Activated gamma-delta T cell (primary cell): ENCODE measurements at places on chromosomes 3 and 15.
A peak's percentile ranks its signal among the peaks of the same experiment; 100 is the strongest.

DNA sequence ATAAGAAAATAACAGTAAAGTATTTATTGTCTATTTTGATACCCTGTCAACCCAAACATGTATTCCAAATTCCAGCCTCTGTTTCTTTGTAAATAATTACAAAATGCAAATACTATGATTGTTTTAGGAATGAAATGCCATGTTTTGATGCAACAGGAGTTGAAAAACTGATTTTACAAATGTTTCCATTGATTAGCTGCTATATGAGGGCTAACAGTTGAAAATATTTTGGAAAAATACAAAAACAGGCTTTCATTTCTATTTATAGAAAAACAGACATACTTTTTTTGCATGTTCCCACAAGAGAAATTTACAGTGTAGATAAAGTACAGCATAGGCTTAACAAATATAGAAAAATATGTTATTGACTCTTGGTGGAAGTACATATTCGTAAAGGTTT, 20.0 kb downstream of the MBNL1 start:
- no peak for DNase-seq

DNA sequence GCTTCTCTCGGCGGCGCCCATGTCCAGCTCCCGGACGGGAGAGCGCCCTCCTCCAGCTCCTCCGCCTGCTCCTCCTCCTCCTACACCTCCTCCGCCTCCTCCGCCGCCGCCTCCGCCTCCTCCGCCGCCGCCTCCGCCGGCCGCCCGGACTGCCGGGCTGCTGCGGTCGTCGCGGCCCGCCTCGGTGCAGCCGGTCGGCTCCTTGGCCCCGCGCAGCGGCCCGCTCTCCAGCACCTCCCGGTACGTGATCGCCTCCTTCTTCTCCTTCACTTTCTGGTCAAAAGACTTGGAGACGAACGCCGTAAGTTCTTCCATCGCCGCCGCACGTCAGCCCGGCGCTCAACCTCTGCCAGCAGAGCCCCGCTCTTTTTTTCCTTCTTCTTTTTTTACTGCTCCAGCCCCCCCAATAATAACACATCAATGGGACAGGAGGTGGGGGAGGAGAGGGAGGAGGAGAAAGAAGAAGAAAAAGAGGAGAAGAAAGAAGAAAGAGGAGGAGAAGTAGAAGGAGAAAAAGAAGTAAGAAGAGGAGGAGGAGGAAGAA, 438 bp downstream of the SHOX2 start:
- peak; percentile 16 for DNase-seq

- no peak for DNase-seq
These were observed 366.8 kb upstream of the GBE1 start for GRCh38 chr3:82128271-82128670.

DNA sequence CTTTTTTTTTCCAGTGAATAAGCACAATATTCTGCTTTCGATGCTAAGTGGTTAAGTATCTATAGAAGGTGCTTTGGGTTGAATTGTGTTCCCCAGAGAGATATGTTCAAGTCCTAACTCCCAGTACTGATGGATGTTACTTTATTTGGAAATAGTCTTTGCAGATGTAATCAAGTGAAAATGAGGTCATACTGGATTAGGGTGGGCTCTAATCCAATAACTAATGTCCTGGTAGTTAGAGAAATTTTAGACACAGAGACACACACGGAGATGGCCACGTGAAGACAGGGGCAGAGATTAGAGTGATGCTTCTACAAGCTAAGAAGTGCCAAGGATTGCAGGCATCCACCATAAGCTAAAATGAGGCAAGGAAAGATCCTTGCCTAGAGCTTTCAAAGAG, 662.3 kb downstream of the NAALADL2 start:
- no peak for DNase-seq

DNA sequence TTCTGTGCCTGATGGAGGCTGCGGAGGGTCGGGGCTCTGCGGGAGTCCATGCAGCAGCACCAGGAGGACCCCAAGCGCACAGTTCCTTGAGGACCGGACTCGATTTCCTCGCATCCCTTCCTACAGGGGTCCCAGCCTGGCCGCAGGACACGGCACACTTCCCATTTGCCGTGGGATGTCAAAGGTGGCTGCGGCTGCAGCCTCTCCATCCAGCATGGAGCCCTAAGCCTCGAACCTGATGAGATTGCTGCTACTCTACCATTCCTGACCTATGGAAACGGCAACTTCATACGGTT, 40.6 kb downstream of the RGMA start:
- DNase-seq, result no peak

- no peak for DNase-seq
These were observed 17.2 kb downstream of the CCDC80 start for GRCh38 chr3:112623717-112624116.

- no peak for DNase-seq
These were observed 103.0 kb downstream of the P3H2 start for GRCh38 chr3:190017521-190018288.

DNA sequence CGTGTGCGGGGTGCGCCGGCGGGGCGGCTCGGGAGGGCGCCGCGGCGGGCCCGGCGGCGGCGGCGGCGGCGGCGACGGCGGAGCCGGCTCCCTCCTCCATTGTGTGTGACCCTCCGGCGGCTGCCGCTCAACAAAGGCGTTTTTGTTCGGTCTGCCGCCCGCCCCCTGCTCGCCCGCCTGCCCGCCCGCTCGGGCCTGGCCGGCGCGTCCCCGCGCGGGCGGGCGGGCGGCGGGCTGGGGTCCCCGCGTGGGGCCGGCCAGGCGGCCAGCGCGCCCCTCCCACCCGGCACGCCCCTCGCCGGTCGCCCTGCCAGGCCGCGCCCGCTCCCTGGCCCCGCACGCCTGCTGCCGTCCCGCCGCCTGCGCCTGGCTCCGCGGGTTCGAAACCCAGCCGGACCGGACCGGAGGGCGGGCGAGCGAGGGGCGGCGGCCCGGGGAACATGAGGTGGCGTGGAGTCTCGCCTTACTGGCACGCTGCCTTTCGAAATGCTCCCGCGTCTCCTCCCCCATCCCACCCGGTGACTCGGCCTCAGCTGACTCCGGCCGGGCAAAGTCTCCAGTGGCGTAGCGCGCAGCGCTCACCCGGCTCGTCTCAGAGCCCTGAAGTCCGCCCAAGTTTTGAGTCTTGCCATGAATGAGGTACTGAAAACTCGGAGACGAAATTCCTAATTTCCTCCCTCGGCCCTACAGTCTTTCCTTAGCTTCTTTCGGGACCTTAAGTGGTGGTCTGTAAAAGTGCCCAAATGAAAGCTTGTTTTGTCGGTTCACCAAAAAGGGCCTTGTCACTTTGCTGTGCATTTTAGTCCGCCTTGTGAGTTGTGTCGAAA, 588 bp downstream of the MAPK6 start:
- peak; percentile 58 for DNase-seq

DNA sequence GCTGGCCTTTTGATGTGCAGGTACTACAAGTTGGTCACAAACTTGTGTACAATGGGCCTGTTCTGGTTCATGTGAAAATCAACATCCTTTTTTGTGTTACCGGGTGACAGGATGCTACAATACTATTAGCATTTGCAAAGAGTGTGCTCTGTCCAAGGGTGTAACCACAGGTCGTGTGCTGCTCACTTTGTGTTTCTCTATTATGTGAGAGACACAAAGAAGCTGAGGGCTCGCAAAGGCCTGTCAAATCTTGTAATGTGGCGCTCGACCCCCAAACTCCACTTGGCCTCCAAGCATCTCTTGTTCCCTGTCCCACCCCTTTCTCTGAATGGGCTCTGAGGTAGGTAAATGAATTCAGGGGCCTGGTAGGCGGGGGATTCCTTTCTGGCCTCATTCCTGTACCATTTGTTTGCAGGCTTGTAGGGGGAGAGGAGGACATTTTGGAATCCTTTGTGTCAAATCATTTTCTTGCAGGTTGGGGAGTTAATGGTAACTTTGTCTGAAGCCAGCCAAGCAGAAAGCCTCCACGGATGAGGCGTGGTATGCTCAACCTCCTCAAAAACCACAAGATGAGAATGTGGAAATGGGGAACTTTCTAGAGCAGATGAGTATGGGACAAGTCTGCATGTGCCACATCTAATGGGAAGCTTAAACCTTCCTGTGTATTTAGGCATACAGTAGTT, 109.1 kb downstream of the OPA1 start:
- DNase-seq, result no peak
